ENCODE measurements at places on chromosomes 16 and 17.

- no peak for DNase-seq
Measured at GRCh38 chr17:77698903-77699623, 259.4 kb upstream of the TNRC6C start.

GRCh38 chr16:27446721-27447120 is 44.7 kb downstream of the IL21R start:
- peak; percentile 27 for DNase-seq

GRCh38 chr16:2471016-2471652 is at the start of gene NTN3:
Gene NTN3 (plus strand): TSS chr16:2471297. CDS start chr16:2471702, 405 bp downstream.
- no peak for DNase-seq

DNA sequence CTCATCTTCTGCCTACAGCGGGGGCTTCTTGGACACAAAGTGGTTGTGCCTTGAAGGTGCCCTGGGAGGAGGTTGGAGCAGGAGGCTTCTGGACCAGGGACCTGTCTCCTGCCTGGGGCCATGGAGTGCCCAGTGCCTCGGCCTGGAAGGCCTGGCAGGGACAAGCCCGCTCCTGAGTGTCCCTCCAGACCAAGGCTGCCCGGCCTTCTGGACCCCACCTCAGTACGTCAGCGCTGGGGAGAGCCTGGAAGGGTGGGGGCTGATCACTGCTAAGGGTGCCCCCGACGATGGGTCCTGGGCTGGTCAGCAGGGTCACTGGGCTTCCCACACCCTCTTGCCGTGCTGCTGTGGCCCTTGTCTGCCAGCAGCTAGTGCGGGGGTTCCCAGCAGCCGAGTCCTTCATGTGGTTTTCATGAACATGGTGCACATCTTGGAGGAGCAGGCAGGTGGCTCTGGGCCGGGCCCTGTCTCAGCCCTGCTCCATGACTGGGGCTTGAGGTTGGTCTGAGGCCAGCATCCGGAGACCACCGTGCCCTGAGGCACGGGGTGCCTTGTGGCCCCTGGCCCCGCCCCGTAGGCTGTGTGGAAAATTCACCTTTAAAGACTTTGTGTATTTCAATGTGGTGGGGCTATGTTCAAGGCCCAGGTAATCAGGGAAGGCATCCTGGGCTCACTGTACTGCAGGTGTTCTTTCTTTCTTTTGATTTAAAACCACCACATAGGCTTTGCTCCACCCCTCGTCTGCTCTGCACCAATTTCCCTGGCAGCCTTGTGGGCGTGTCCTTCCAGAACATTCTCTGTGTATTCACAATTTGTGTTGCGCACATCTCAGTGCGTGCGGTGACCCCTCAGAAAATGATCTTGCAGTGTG is 22.4 kb downstream of the MGRN1 start:
- no peak for DNase-seq

DNA sequence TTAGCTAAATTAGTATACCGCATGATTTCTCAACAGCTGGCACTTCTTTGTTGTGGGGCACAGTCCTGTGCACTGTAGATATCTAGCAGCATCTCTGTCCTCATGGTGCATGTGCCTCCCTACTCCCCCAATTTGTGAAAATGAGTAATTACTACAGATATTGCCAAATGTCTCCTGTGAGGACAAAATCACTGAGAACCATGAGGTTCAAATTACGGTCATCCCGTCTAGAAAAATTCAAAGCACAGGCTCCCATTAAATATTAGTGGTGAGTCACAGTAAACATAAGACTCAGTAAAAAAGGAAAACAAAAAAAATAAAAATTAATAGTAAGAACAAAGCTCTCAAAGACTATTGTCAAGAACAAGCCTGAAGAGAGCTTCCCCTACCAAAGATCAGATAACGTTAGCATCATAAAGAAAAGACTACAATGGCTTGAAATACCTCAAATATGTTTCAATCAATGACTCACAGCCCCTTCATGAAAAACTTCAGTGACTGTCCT is 57.8 kb downstream of the STH start:
- DNase-seq: no peak

Data from stimulated activated CD8-positive, alpha-beta memory T cell treated with anti-CD3 and anti-CD28 coated beads, Interleukin-7, amount 100 ng/mL, for 24 hours (primary cell).